ENCODE measurements at places on chromosomes 11 and 22. TPM values are rescaled to one million over a fixed set of nuclear protein-coding genes. Genes with fewer than 3 reads are reported as not detected.
A peak's percentile ranks its signal among the peaks of the same experiment; 100 is the strongest.

APOA4 gene
- total RNA-seq, result not detected

- H3K27ac ChIP-seq, result no peak overlapping the region
- H3K4me3 ChIP-seq, result no peak overlapping the region
- DNase-seq, result no peak
- peaks cover 67% of the 10 kb centered on the region for H3K36me3 ChIP-seq
These were observed 4.2 kb downstream of the HSPA8 start for GRCh38 chr11:123057661-123058305.

GRCh38 chr11:126328444-126328843 is 24.6 kb downstream of the DCPS start:
- H3K4me3 ChIP-seq, result no peak overlapping the region
- H3K4me1 ChIP-seq, result peaks cover 16% of the 10 kb centered on the region
- DNase-seq, result no peak
- peaks cover 25% of the 10 kb centered on the region for H3K36me3 ChIP-seq
- H3K27me3 ChIP-seq, result no peaks in the 10 kb centered on the region
- H3K27ac ChIP-seq, result no peak overlapping the region

GRCh38 chr11:116396331-116396730 is 376.5 kb downstream of the BUD13 start:
- H3K27me3 ChIP-seq, result peaks cover 4% of the 10 kb centered on the region
- no peak overlapping the region for H3K4me3 ChIP-seq
- peaks cover 6% of the 10 kb centered on the region for H3K4me1 ChIP-seq
- peak; percentile 16 for DNase-seq
- no peak overlapping the region for H3K27ac ChIP-seq
- no peaks in the 10 kb centered on the region for H3K36me3 ChIP-seq

DNA sequence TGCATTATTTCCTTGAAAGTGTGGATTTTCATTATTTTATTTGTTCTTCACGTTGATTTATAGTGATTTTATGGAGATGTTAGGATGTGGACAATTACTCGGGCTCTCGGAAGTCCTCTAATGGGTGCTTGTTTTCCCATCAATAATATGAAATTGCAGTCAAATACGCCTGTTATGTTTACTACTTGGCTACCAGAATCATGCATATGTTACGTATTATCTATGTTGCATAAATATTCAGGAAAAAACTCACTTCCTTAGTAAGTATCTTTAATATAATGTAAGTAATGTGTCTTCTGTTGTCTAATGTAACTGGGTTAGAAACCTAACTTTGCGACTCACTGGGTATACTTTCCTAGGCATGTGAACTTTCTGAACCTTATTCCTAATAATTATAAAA is 823.4 kb upstream of the CHORDC1 start:
- no peak overlapping the region for H3K4me3 ChIP-seq
- no peaks in the 10 kb centered on the region for H3K4me1 ChIP-seq
- no peaks in the 10 kb centered on the region for H3K27me3 ChIP-seq
- H3K36me3 ChIP-seq, result no peaks in the 10 kb centered on the region

- H3K27ac ChIP-seq, result no peak overlapping the region
- no peaks in the 10 kb centered on the region for H3K27me3 ChIP-seq
- H3K4me1 ChIP-seq, result no peaks in the 10 kb centered on the region
- DNase-seq, result no peak
- no peaks in the 10 kb centered on the region for H3K36me3 ChIP-seq
These were observed 670.0 kb upstream of the CCDC90B start for GRCh38 chr11:83956119-83956697.

Measured in muscle of leg (tissue), 16 donors.